ENCODE measurements at places on chromosomes 16 and 17.

DNA sequence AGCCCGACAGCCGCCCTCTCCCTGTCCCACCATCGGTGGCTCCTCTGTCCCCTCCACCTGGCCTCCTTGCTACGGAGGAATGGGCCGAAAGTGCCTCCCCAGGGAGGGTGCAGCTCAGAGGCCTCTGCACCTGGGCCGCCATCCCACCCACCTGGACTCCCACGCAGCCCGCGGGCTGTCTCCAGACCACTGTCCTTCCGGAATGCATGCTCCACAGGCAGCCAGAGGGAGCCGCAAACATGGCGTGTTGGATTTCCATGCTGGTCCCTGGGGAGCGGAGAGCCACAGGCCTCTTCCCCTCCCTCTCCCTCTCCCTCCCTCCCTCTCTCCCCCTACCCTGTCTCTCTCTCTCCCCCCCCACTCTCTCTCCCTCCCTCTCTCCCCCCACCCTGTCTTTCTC is 3.0 kb downstream of the SSTR5 start:
- DNase-seq = no peak

GRCh38 chr17:47846716-47847340 is 4.1 kb downstream of the SP6 start:
- DNase-seq = peak; percentile 85

GRCh38 chr16:13335879-13336278 is 434.5 kb downstream of the SHISA9 start:
- DNase-seq = no peak

DNA sequence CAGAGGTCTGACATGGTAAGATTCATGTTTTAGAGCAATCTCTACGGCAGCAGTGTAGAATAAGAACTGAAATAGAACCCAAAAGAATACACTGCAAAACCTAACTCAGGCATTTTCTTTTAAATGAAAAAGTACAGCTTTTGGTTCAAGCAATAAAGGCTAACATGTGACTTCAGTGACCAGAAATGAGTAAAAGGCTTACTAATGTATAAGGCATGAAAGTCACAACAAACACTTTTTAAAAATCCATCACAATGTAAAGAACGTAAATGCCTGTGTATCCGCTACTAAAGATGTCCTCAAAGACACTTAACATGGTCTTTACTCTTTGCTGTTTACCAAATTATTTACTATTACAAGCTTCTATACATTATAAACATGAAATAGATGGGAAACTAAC is 16.6 kb downstream of the KIAA0753 start:
- no peak for DNase-seq

DNA sequence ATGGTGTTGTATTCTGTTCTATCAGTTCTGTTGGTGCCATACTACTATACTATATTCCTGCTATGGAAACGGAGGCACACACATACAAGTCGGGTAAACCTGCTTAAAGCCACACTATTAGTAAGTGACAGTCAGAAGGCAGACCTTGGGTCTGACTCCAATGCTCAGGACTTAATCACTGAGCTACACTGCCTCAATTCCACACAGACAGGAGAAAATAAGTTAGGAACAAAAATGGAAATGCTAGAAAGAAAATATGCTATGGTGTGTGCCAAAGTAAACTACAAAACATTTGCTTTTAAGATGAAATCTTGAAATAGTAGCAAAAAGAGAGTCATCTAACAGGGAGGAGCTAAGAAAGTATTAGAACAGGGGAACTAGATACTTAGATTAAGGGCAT is 48.1 kb downstream of the MYO1D start:
- DNase-seq = no peak

DNA sequence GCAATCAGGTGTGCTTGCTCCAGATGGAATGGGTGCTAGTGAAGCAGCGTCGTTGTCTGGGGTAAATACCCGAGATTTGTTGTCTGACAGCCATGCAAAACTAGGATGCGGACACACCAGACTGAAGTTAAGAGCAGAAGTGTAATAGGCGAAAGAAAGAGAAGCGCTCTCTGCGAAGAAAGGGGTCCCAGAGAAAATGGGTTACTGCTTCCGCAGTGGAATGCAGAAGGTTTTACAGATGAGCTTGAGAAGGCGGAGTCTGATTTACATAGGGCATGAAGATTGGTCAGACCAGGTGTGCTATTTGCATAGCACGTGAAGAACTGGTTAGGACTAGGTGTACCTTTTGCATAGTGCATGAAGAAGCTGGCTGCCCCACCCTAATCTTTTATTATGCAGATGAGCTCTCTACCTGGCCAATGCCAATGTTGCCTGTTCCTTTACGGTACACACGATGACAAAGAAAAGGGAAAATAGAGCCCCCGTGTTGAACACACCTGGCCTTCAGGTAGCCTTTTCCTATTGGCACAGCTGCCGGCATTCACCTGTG is 32.0 kb upstream of the SNN start:
- DNase-seq = no peak

GRCh38 chr17:37789771-37790541 is 45.1 kb upstream of the HNF1B start:
- peak; percentile 34 for DNase-seq

- no peak for DNase-seq
These were observed 496 bp downstream of the EZH1 start for GRCh38 chr17:42744283-42744805.

Data from ecto neural progenitor cell (in vitro differentiated cells).